Retinal pigment epithelial cell (primary cell): ENCODE measurements at places on chromosomes 12 and 14.

GRCh38 chr12:40011775-40012129 is 94.1 kb downstream of the SLC2A13 start:
- DNase-seq = no peak

GRCh38 chr14:32897698-32898064 is 41.0 kb upstream of the NPAS3 start:
- DNase-seq = no peak

DNA sequence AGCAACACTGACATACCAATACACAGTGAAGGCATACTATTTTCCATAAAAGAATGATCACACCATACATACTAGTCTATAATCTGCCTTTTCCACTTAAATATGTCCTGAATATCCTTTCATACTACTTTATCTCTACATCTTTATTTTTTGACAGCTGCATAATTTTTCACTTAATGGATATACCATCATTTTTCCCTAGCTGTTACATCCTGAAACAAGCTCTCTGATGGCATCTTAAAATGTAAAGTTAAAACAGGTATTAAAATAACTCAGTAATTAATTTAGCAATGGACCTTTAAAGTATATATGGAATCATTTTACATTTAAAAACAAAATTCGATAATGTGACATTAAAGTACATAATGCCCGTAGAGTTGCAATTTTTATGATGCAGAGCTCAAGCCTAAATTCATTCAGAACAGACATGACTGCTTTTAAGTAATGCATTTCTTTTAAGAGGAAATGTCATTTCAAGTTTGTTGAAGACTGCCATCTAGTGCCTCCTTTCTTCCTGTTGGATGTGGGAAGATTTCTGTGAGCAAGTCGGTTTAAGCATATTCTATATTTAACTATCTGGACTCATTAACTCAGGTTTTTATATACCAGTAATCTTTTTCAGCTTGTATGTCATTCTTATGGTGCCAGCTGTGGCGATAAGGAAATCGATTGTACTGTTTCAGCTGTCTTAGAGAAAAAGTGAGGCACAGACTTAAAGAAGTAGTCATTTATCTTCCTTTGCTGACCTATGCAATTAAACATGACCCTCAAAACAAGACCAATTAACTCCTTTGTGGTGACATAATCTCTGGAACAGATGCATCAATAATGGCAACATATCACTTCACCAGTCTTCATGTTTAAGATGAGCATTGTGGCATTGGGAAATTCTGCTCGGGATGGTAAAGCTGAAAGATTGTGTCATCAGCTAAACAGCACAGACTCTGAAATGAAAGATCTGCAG is 20.3 kb downstream of the PRICKLE1 start:
- no peak for DNase-seq

DNA sequence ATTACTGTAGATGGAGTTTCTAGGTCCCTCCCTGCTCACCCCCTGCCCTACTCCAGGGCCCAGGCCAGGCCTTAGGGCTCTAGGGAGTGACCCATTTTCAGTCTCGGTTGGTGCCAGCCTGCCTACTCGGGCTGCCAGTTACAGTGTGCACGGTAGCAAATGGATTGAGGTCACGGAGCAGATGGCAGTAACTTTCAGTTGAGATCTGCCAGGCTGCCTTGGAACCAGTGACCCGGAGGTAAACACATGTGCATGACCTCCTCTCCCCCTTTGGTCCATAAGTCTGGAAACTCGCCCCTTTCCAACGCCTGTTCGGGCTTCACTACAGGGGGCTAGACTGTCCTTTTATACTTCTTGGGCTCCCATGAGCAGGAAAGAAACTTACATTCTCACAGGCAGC is 139.7 kb upstream of the TBX3 start:
- no peak for DNase-seq

DNA sequence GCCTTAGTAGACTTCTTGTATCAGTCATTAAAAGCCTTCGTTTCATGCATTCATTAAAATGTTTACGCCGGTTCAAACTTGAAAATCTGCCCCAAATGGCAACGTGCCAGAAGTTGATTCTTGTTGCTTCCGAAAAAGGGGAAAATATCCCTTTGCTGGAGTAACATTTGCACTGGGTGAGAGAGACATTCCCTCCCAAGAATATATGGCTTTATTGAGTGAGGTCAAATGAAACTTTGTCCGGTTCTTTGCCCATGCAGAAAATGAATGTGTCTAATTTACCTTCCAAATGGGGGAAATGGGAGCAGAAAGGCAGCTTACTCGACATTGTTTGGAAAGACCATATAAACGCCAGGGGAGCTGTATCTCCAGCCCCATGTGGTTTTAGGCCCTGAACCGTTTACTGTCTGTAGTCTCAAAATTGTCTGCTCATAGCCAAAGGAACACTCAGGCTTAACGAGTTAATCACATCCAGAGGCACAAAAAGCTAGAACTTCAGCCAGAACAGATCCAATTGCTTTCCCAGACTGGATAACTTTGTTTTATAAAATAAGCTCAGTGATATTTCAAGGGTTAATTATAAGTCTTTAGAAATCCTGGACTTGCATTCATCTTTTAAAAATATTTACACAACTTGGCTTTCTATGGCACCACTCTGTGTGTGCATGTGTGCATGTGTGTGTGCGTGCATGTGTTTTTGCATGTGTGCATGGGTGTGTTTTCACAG is 2.9 kb upstream of the EMP1 start:
- no peak for DNase-seq

- peak; percentile 88 for DNase-seq
These were observed 209.2 kb upstream of the HMGA2 start for GRCh38 chr12:65615118-65615517.

GRCh38 chr14:89701211-89702043 is 253.1 kb downstream of the EFCAB11 start:
- DNase-seq = no peak
